Progenitor cell of endocrine pancreas (in vitro differentiated cells): ENCODE measurements at places on chromosomes 6 and 20.

DNA sequence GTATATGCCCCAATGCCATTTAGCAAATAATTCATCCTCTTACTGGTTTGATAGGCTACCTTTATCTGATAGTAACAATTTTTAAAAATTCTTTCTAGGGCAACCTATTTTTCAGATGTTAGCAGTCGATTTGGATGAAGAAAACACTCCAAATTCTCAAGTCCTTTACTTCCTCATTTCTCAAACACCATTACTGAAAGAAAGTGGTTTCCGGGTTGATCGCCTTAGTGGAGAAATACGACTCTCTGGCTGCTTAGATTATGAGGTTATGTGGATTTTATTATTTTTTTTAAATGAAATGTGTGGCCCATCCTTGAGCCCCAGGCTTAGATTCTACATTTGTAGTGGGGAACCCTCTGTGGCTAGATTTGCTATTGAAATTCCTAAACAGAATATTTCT lies 26.3 kb downstream of the CDH26 start:
- no peak for DNase-seq

DNA sequence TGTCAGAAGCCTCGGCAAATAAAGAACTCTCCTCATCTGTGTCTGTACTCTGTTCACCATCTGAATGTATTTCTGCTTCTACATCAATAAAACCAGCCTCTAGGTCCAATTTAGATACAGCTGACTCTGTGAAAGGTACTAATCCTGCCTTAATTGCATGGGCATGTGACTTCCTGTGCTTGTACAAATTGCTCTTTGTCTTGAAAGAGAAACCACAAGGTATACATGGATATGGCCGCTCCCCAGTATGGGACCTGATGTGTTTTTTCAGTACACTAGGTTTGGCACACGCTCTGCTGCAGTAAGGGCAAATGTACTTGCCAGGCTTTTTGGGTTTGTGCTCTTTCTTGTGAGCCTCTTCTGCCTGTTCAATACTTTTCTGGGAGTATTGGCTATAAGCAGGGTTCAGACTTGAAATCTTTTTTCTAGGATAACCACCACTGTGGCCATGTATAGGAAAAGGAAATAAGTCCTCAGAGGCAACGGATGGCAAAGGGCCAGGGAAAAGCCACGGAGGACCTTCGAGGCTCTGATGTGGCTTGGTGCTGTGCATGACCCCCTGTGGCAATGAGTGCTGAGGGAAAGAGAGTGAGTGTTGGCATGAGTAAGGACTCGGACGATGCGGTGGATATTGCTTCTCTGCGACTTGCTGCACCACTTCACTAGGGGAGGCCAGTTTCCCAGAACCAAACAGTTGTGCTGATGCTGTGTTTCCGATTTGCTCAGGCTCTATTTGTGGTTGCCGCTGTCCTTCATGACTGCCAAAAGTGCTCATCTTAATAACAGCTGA lies 170.9 kb downstream of the HIVEP2 start:
- DNase-seq = no peak

GRCh38 chr6:91099479-91099878 lies 512.6 kb upstream of the MAP3K7 start:
- no peak for DNase-seq

DNA sequence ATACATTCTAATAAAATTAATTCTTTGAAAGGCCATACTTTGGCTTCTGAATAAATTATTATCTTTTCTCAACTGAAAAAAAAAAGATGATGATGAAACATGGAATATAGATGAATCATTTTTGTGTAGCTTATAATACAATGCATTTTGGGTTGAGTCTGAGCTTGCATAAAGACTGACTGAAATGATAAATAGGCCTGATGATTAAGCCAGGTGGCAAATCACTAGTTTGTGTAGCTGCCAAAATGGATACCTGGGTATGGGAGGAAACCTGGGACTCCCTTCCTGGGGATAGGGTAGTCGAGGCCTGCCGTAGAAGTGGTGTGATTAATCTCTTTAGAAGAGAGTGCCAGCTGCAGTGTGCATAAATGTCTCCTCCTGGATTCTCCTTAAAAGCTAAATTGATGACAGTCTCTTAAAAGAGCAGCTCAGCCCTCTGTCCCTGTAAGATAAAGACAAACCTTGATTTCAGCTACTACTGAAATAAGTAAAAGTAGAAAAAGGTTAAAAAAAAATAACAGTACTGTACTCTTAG lies 275.1 kb downstream of the GRIK2 start:
- DNase-seq = no peak

- DNase-seq = no peak
These were observed 28.2 kb upstream of the KCNB1 start for GRCh38 chr20:49510562-49511122.

DNA sequence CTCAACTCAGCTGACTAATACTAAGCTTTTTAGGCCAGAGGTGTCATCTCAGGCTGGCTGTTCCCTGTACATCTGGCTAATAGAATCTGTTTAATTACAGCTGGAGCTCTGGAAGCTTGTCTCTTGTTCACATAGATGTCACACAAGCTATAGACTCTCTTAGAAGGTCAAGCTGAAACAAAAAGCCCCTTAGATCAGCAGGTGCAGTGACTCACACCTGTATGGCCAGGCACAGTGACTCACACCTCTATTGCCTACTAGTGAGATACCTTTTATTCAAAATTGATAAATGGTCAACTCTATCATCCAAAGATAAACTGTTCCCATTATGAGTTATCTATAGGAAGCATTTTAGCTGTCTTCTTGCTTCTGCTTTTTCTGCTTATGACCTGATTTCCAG lies 29.9 kb upstream of the MTHFD1L start:
- no peak for DNase-seq

DNA sequence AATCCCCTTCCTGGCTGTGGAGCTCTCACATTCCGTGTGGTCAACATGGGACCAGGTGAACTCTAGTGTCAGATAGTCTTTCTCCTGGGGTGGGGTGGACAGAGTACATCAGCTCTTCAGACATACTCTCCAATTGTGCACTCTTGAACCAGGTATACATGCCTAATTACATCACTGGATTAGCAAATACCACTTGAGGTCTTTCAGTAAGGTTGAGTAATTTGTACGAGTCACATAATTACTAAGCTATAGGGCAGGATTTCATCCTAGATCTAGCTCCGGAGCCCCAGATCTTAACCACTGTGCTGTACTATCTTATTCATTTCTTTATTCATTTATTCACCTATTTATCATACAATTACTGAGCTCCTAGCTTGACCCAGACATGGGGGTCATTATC lies 821.3 kb downstream of the TFAP2A start:
- no peak for DNase-seq

DNA sequence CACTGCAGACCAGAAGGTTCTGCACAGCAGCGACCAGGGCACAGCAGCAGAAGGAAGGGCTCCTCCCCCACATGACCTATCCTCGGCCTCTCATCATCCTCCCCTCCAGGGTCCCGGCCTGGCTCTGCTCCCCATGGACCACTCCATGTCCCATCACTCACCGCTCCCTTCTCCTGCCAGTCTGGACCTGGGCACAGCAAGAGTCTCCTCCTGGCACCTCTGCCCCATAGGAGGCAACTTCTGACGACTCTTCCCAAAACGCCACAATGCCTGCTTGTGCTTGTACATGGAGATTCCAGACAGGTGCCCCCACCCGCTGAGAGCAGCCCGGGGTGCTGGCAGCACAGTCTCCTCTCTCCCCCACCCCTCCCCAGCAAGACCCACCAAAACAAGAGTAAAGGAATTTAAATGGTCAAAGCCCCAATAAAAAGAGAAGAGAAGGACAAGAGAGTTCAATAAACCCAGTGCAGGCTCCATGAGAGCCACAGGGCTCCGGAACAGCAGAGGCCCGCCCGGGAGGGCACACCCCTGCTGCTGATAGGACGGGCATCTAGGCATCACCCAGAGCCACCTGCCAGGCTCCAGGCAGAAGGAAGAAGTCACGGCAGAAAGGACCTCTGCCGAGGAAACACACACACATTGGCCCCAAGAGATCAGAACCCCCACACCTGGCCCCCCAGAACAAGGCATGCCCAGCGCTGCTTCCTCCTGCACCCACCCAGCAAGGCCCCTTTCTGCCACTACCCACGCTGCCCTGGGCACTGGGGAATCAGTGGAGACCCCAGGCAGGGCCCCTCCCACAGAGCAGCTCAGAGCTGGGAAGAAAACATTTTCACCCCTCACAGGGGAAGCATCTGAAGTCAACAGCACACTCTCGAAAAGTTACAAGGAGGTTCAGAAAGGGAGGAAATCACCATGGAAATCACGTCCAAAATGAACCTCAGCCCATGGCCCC lies 15.2 kb downstream of the TAF4 start:
- DNase-seq = no peak

DNA sequence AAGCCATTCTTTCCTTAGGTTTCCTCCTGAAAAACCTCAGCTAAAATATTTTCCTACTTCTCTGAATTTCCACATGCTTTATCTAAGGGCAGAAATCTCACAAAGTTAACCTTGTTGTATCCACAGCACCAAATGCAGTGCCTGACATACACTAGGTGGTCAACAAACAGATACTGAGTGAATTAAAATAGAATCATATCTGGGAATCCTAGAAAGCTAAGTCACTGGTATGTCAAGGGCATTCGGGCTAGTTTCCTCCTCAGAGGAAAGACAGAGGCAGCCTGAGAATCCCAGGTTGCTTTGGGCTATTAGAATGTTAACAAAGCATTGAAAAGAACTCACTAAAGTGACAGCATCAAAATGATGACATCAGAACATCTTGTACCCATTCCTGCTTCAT lies 132.7 kb upstream of the F13A1 start:
- no peak for DNase-seq

DNA sequence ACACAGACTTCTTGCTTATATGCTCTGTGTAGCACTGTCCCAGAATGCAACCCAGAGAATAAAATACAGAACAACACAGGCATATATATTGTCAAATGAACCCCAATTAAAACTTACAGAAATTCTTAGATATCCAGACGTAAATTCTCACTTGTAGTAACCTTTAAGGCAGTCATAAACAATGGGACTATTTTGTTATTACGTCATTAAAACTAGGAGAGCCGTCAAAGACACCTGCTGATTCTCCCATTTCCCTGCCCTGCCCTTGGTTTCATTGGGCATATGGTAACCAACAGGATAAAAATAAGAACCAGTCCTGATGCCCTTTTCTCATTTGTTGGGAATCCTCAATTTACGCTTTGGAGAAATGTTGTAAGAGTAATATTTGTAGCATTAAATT lies 871.3 kb upstream of the EYS start:
- DNase-seq = no peak

- no peak for DNase-seq
These were observed 2.7 kb upstream of the DDR1 start for GRCh38 chr6:30881392-30882203.

DNA sequence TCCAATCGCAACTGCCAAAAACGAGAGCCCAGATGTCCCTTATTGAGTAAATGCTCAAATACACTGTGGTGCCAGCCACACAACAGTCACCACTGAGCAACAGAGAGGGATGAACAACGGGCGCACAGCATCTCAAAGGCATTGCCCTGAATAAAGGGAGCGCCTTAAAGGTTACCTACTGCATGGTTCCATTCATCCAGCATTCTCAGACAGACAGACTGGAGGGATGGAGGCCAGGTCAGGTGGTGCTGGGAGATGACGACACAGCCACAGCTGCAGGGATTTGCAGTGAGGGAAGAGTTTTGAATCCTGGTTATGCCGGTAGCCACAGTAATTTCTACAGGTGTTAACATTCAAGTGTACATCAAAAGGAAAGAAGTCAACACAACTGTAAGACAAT lies 615.5 kb upstream of the AGPAT4 start:
- DNase-seq = no peak

- no peak for DNase-seq
These were observed 86.2 kb downstream of the SPTLC3 start for GRCh38 chr20:13094976-13095375.

GRCh38 chr20:53592992-53593465 lies 610 bp downstream of the ZNF217 start:
- no peak for DNase-seq

- no peak for DNase-seq
These were observed 51.0 kb downstream of the KCNQ5 start for GRCh38 chr6:72672906-72673305.

GRCh38 chr20:63814891-63815614 lies 16.0 kb downstream of the ZBTB46 start:
- no peak for DNase-seq

DNA sequence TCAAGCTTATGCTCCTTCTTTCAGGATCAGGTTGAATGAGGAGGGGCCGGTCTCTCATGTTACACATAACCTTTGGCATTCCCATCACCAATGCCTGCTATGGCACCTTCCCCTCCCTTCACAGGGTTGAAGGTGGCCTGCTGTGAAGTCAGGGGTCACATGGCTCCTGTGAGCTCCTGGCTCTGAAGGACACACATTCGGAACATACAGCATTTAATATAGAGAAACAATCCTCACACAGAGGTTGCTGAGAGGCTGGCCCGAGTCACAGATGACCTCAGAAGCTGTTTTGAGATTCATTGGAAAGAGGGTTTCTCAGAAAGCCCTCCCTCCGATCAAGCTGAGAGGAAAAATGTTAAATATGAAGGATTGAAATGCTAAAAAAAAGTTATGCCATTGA lies 82.1 kb downstream of the PSMG4 start:
- no peak for DNase-seq

GRCh38 chr20:4076033-4076432 lies 60.7 kb upstream of the RNF24 start:
- DNase-seq = no peak

DNA sequence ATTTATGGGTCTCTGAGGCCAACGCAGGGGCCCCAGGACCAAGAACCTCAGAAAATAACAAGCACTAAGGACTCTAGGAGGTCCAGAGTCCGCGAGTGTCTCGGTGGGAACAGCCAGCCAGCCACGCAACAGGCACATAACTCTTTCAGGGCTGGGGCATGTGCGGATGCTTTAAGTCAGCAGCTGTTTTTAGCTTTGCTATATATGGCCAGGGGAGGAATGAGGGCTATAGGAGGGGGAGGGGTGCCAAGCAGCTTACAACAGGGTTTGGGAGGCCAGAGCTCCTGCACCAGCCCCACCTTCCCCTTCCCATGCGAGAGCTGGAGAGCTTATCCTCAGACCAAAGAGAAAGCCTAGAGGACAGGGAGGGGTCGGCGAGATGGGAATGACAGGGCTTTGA lies 6.2 kb downstream of the JPH2 start:
- DNase-seq = no peak

- no peak for DNase-seq
These were observed 19.5 kb upstream of the RSPH4A start for GRCh38 chr6:116596815-116597214.

DNA sequence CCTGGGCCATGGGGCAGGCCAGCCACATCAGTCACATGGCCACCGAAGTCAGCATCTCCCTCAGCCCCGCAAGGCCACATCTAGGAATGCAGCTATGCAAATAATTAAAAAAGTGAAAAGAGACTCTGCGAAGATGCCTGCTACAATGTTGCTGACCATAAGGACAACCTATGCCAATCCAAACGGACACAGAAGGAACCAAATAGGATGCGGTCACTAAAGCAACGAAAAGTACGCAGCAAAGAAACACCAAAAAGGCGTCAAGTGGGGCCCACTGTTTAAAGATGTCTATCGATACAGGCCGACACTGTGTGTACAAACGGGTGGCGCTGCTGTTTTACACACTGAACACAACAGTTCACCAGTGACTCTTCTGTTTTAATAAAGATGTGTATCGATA lies 56.4 kb downstream of the TAF4 start:
- no peak for DNase-seq
